Prostate gland (tissue), 2 donors: ENCODE measurements at places on chromosomes 16 and 17. TPM values are rescaled to one million over a fixed set of nuclear protein-coding genes. Genes with fewer than 3 reads are reported as not detected.

Gene CD300E
- 0.45 TPM for total RNA-seq

Gene SKAP1
- total RNA-seq: 1.1 TPM

Gene PABPN1L
- not detected for total RNA-seq

Gene CTRL
- total RNA-seq: not detected

Gene NHERF1
- total RNA-seq: 84.1 TPM

Gene PRAC2
- total RNA-seq: 135 TPM

Gene SLC13A2
- total RNA-seq: 0.09 TPM

Gene ABI3
- total RNA-seq: 3.0 TPM

Gene KRT31
- not detected for total RNA-seq

Gene MYH8
- total RNA-seq: 0.40 TPM

Gene KRT16
- 4.0 TPM for total RNA-seq

Gene NRN1L
- 4.0 TPM for total RNA-seq

Gene TEKT1
- 1.4 TPM for total RNA-seq

Gene ABCC11
- total RNA-seq: 1.5 TPM

Gene DCTPP1
- total RNA-seq: 37.6 TPM

Gene ARL4D
- total RNA-seq: 4.8 TPM

Gene CACNG3
- total RNA-seq: not detected

Gene GJD3
- total RNA-seq: 5.3 TPM

Gene SLC47A1
- 20.0 TPM for total RNA-seq

Gene CRISPLD2
- 226 TPM for total RNA-seq

Gene C16orf92
- total RNA-seq: not detected

Gene RAB26
- total RNA-seq: 5.1 TPM

Gene MRC2
- 73.7 TPM for total RNA-seq

Gene ATPAF2
- 17.7 TPM for total RNA-seq

Gene MRPS23
- total RNA-seq: 29.0 TPM

Gene HYDIN
- total RNA-seq: 1.5 TPM

Gene TEKT5
- total RNA-seq: 3.9 TPM

Gene NTN3
- 1.4 TPM for total RNA-seq

Gene GPR142
- total RNA-seq: not detected

Gene AHSP
- total RNA-seq: not detected

Gene ANKRD11
- total RNA-seq: 143 TPM

Gene CBFA2T3
- 8.7 TPM for total RNA-seq

Gene UTS2R
- not detected for total RNA-seq

Gene CRYBA1
- total RNA-seq: not detected

Gene TMEM220
- total RNA-seq: 30.1 TPM

Gene MAPT
- 14.7 TPM for total RNA-seq

Gene DHX58
- total RNA-seq: 38.6 TPM

Gene PRDM7
- total RNA-seq: 0.09 TPM

Gene PDE6G
- total RNA-seq: not detected

Gene PRR15L
- 19.9 TPM for total RNA-seq

Gene HS3ST3A1
- 3.1 TPM for total RNA-seq

Gene GGT6
- 35.6 TPM for total RNA-seq

Gene TRAF7
- 40.0 TPM for total RNA-seq

Gene CA5A
- not detected for total RNA-seq

Gene HOXB1
- not detected for total RNA-seq

Gene FLCN
- 43.8 TPM for total RNA-seq

Gene ZNF205
- total RNA-seq: 27.0 TPM

Gene EMP2
- 40.8 TPM for total RNA-seq

Gene GAST
- not detected for total RNA-seq

Gene MRPL28
- total RNA-seq: 84.3 TPM

Gene OMG
- total RNA-seq: not detected

Gene FBXW10
- total RNA-seq: 1.8 TPM

Gene TP53TG3F
- total RNA-seq: not detected

Gene SLC47A2
- not detected for total RNA-seq

Gene ASGR1
- 0.50 TPM for total RNA-seq

Gene PTRH2
- 38.3 TPM for total RNA-seq

Gene MT1A
- not detected for total RNA-seq
